ENCODE measurements at places on chromosomes 12 and 14. TPM values are rescaled to one million over a fixed set of nuclear protein-coding genes. Genes with fewer than 3 reads are reported as not detected.
A peak's percentile ranks its signal among the peaks of the same experiment; 100 is the strongest.

DNA sequence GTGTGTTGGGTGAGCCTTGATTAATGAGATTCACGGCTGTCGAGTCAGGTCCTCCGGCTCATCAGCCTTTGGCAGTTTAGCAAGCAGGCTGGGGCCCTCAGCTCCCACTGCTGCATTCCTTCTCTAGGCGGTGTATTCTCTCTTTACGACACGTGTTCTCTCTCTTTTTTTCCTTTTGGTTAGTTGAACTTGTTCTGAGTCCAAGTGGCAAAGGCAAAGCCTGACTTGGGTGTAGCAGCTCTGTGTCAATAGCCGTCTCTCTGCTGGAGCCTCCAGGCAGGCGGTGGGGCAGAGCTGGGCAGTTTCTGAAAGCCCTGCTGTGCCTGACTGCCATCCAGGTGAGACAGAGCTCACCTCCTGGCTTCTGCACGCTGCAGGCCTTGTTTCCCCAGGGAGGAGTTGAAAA is 46.6 kb downstream of the SUSD6 start:
- peak; percentile 27 for DNase-seq

DNA sequence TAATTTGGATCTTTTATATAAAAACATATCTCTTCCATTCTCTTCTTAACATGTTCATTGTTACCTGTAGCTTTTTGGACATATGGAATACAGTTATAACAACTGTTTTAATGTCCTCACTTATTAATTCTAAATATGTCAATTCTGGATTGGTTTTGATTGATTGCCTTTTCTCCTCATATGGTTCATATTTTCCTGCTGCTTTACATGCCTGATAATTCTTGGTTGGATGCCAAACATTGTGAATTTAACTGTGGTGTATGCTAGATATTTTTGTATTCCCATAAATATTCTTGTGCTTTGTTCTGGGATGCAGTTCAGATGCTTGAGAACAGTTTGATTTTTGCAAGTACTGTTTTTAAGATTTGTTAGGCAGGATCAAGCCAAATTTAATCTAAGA is 10.8 kb downstream of the C14orf132 start:
- no peak for DNase-seq

GRCh38 chr14:88300817-88301216 is 22.3 kb downstream of the KCNK10 start:
- no peak for DNase-seq

DNA sequence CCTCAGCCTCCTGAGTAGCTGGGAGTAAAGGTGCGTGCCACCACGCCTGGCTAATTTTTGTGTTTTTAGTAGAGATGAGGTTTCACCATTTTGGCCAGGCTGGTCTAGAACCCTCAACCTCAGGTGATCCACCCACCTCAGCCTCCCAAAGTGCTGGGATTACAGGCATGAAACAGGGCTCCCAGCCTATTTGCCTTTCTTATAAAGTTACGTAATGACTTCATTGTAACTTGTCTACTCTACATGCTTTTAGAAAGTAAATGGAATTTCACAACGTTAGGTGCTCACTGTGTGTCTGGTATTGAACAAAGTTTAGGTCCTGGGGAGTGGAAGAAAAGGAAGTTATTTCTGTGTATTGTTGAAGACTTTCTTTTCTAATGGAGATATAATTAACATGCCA is 12.5 kb downstream of the CFAP251 start:
- no peak for DNase-seq

Gene SMOC1
- 5.9 TPM for total RNA-seq

Gene SLC35F4
- not detected for total RNA-seq

- no peak for DNase-seq
Measured at GRCh38 chr12:89448526-89448925, 76.1 kb downstream of the GALNT4 start.

- DNase-seq, result no peak
Measured at GRCh38 chr12:119129827-119130434, 48.8 kb upstream of the HSPB8 start.

Gene MAP1LC3B2
- 0.17 TPM for total RNA-seq

DNA sequence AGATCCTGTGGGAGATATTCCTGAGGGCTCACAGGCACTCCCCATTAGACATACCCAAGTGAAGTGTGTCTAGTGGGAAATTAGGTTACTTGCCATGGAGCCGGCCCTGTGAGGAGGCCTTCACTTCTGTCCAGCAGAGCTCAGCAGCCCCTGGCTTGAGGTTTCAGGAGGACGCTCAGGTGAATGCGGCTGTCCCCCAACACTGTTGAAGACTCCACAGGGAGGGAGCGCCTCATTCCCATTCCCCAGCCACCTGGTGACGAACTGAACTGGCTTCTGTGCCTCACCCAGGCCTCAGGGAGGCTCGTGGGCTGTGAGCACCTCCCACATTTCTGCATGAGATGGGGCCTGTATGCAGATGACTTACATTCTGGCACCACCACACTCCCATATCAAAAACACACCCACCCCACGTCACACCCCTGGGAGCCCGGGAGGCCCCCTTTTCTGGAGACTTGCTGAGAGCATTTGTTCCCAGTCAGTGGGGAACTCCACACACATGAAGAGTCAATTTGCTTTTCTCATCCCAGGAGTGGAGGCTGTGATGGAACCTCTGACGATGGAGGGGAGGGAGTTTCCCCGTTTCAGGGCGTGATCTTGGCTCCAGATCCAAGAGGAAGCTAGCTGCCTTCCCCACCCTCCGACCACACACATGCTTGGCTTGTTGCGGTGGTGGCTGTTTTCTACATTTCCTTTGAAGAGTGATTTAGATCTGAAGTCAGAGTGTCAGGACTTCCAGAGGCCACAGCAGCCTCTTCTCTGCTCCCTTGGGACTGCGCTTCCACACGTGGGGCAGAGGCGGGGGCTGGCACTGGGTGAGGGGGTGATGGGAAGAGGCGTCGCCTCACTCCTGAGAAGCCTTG is 120.7 kb downstream of the ADGRD1 start:
- DNase-seq, result peak; percentile 67

- DNase-seq, result no peak
Measured at GRCh38 chr12:29102741-29103140, 46.3 kb upstream of the FAR2 start.

GRCh38 chr14:24065408-24065807 is 6.0 kb upstream of the CPNE6 start:
- no peak for DNase-seq

Gene CREBL2
- 8.2 TPM for total RNA-seq

Gene APOF
- total RNA-seq, result 0.40 TPM

DNA sequence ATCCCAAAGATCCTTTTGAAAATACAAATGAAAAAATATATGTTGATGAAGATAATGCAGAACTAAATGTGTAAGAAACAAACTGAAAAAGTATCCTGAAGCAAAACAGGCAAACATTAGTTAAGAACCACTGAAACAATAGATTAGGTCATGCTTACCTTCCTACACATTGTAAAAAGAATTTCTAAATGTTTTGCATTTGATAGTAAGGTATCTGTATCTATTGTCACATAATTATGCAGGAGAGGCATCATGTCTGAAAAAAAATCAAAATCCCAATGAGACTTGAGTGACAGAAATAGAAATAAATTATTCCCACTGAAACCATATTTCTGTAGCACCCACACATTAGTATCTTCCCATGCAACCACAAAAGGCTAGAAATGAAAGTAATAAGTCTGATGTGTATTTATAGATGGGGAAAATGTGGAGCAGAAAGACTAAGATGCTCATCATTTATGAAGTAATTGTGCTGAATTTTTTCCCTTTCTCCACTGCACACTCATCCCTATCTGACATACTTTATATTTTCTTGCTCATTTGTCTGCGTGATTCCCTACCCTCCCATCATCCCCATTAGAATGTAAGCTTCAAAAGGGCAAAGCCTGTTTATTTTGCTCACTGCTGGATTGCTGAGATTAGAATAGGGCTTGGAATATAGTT is 43.5 kb downstream of the IPO8 start:
- DNase-seq, result no peak

Gene TMPRSS12
- total RNA-seq, result not detected

- no peak for DNase-seq
Measured at GRCh38 chr12:17971850-17972249, 118.1 kb downstream of the RERGL start.

- peak; percentile 90 for DNase-seq
Measured at GRCh38 chr12:12901158-12901791, 9.9 kb downstream of the GPRC5A start.

Gene CLEC2A
- not detected for total RNA-seq

GRCh38 chr14:68254669-68255527 is 435.3 kb downstream of the RAD51B start:
- DNase-seq, result no peak

Gene SPIC
- total RNA-seq, result not detected

- no peak for DNase-seq
Measured at GRCh38 chr12:114168061-114168460, 201.9 kb upstream of the RBM19 start.

GRCh38 chr12:24244801-24245200 is 295.3 kb upstream of the SOX5 start:
- DNase-seq, result no peak

DNA sequence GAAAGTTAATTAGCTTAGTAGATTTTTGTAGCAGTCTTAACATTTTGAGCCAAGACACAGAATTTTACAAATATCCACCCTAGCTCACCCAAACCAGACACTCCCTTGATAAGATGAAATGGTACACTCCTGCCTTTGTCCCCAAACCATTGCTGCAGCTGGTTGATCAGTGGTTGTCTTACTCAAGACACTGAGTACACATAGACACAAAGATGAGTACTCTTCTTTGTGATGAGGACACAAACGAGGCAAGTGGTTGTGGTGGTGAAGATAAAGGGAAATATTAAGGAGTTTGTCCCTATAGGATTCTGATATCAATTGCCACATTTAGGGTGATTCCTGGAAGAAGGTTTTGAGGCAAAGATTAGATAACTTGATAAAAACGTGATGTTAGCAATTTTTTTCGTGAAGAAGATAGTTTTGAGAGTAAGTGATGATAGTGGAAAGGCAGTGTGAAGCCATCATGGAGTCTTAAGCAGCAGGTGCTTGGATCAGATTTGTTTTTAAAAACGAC is 21.4 kb upstream of the ATP2B1 start:
- no peak for DNase-seq

- DNase-seq, result peak; percentile 90
Measured at GRCh38 chr14:91244501-91244901, at the start of gene GPR68. Gene GPR68, minus strand, starts transcription at chr14:91244704. Its CDS starts 9,654 bp downstream, at chr14:91235050.

Gene KLRK1
- total RNA-seq, result not detected

DNA sequence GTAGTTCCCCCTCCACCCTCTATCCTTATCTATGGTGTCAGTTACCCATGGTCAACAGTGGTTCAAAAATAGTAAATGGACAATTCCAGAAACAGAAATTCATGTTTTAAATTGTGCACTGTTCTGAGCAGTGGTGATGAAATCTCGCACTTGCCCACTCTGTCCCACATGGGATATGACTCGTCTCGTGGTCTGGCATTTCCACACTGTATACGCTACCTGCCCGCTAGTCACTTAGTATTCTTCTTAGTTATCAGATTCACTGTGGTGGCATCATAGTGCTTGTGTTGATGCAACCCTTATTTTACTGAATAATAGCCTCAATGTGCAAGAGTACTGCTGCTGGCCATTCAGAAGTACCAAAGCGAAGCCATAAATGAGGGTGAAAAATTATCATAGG is 507.0 kb downstream of the SNAPC1 start:
- peak; percentile 6 for DNase-seq

DNA sequence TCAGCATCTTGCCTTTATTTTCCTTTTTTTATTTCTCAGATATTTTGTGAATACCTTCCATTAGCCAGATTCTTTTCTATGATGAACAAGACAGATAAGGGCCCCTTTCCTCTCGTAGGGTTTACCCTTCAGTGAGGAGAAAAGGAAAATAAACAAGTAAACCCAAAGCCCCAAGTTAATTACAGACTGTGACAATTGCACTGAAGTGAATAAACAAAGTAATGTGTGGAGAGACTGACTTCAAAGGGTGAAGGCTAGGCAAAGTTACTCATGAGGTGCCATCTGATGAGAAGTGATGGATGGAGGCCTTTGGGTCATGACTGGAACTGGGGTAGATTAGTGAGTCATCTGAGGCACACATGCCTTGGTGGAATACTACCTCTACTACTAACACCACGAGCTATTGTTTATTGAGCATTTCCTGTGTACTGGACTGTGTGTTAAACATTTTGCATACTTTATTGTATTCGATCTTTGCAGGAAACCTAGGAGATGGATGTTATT is 143.4 kb upstream of the PRICKLE1 start:
- no peak for DNase-seq

- DNase-seq, result no peak
Measured at GRCh38 chr12:870378-870777, 79.1 kb downstream of the RAD52 start.

GRCh38 chr12:24848941-24849477 is 99.9 kb downstream of the BCAT1 start:
- DNase-seq, result no peak

- peak; percentile 97 for DNase-seq
Measured at GRCh38 chr14:89000007-89000942, 175.8 kb downstream of the TTC8 start.

DNA sequence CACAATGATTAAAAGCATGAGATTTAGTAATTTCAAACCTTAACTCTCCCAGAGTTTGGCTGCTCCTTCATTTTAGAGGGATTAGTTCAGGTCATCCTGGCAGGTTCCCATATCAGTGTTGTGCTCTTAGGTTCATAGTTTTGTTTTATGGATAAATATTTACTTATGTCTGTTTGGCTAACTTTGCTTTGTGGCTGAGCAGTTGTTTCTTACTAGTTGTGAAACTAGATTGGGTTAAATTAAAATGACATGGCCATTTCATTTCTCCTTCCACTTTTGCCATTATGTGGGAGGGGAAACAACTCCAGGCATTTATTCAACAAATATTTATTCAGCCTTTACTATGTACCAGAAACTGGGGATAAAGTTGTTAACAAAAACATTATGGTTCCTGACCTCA is 158.8 kb downstream of the TMTC3 start:
- DNase-seq, result no peak

Gene MYF6
- total RNA-seq, result not detected

GRCh38 chr12:127538316-127538715 is 728.7 kb upstream of the TMEM132C start:
- DNase-seq, result no peak

Gene VRTN
- total RNA-seq, result not detected

Gene ZDHHC22
- not detected for total RNA-seq

Gene KRT80
- total RNA-seq, result 5.5 TPM

GRCh38 chr12:99960311-99960710 is 24.4 kb downstream of the ANKS1B start:
- DNase-seq, result peak; percentile 30

GRCh38 chr12:40903040-40903439 is 210.8 kb downstream of the CNTN1 start:
- no peak for DNase-seq

DNA sequence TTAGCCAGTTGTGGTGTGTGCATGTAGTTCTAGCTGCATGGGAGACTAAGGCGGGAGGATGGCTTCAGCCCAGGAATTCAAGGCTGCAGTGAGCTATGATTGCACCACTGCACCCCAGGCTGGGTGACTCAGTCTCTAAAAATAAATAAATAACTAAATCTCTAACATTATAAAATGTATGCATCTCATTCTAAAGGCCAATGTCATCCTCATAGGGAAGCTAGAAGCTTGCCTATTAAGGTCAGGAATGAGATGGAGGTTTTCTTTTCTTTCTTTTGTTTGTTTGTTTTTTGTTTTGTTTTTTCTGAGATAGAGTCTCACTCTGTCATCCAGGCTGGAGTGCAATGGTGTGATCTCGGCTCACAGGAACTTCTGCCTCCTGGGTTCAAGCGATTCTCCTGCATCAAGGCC is 48.8 kb upstream of the PAPLN start:
- peak; percentile 60 for DNase-seq
